ENCODE measurements at places on chromosomes 11 and 22. TPM values are rescaled to one million over a fixed set of nuclear protein-coding genes. Genes with fewer than 3 reads are reported as not detected.

The GRAMD1B gene
- 10.0 TPM for total RNA-seq

The CSF2RB gene
- 95.0 TPM for total RNA-seq

The SYCE3 gene
- total RNA-seq: not detected

The VWCE gene
- total RNA-seq: 0.47 TPM

- no peak for DNase-seq
These were observed 16.3 kb downstream of the APOL5 start for GRCh38 chr22:35733791-35734516.

GRCh38 chr11:112805658-112806057, 155.6 kb upstream of the NCAM1 start:
- DNase-seq: no peak

DNA sequence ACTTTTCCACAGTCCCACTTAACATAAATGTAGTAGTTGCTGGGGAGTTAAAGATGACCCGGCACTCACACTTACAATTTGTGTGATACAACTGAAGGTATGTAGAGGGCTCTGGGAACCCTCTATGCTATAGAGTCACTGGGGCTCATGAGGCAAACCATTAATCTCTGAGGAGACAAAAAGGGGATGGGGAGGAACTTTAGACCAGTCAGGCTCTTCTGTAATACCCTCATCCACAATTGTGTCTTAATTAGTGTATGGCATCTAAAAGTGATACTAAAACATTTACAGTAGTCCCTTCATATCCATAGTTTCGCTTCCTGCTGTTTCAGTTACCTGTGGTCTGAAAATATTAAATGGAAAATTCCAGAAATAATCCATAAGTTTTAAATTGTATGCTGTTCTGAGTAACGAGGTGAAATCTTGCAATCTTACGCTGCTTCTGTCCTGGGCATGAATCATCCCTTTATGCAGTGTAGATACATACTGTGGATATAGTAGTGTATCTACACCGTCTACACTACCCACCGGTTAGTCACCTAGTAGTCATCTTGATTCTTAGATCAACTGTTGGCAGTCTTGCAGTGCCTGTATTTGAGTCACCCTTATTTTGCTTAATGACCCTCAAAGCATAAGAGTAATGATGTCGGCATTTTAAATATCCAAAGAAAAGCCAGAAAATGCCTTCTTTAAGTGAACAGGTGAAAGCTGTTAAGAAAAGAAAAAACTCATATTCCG, 12.2 kb downstream of the CBL start:
- DNase-seq: no peak
